Heart right ventricle (tissue), 16 donors: ENCODE measurements at places on chromosomes 16 and 17. TPM values are rescaled to one million over a fixed set of nuclear protein-coding genes. Genes with fewer than 3 reads are reported as not detected.

Gene CPHXL2
- total RNA-seq = not detected

Gene PDPR
- 43.0 TPM for total RNA-seq

Gene KRTAP4-1
- not detected for total RNA-seq

Gene B4GALNT2
- not detected for total RNA-seq

DNA sequence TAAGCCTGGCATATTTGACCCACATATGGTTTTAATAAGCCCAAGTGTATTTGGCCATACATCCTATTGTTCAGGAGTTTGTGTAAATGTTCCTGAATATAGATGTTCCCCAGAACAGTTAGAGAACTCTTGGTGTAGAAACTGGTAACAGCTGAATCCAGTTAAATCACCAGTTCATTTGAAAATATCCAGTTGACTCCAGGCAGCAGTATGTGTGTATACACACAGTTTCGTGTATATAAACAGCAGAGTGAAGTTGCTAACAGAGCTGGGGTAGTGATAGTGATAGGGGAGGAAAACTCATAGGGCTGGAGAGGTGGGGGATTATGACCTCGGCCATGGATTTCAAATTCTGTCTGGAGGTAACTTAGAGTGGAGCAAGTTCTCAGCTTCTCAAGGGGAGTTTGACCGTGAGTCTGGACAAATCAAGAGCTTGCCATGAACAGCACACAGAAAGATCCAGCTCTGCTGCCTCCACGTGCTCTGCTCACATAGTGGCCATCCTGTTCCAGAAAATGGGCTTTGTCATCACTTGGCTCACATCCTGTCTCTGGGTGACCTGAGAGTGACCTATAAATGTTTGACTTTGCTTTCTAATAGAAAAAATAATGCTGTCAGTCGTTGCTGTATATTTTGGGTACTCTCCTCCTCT is 30.6 kb upstream of the MMD start:
- H3K4me1 ChIP-seq = peaks cover 10% of the 10 kb centered on the region
- no peak overlapping the region for H3K4me3 ChIP-seq
- DNase-seq = no peak

DNA sequence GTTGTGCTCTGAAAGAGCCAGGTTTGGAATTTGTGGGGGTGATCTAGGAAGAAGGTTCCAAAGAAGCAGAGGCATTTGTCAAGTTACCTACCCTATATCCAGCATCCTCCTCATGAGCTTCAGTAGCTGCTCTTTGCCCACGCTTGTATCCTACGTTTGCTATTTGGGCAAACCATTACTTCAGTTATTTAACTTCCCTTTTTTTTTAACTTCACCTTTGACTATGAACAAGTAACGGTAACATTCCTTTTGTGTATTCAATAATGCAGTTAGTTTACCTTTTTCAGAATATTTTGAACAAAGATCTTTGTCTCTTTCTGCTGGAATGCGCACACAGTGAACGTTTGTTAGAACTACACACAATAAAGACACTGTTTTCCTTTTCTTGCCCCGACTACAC is 41.5 kb downstream of the CYB5B start:
- H3K27me3 ChIP-seq = peaks cover 48% of the 10 kb centered on the region
- no peak for DNase-seq
- H3K27ac ChIP-seq = no peak overlapping the region

- H3K27ac ChIP-seq = no peak overlapping the region
- no peaks in the 10 kb centered on the region for H3K27me3 ChIP-seq
- no peak overlapping the region for H3K4me3 ChIP-seq
- H3K4me1 ChIP-seq = peaks cover 22% of the 10 kb centered on the region
- DNase-seq = no peak
Measured at GRCh38 chr16:77925531-77925930, 96.8 kb upstream of the CLEC3A start.
